BJ (cell line): ENCODE measurements at places on chromosomes 2 and 18. TPM values are rescaled to one million over a fixed set of nuclear protein-coding genes. Genes with fewer than 3 reads are reported as not detected.

DNA sequence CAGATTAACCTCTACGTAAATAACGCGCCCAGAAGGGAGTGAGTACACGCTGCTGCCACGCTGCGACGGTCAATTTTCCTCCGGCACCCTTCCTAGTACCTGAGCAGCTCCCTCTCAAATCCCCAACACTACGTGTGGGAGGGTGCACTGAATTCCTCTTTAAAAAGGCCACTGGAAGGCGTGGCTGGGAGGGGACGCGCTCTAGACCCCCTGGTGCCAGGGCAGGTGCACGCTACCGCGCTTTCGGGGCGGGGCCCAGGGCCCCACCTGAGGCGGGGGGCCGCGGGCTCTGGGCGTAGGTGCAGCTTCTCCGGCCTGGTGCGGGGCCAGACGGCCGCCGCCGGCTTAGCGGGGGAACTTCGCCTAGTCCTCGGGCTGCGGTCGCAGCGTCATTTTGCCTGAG lies 668 bp upstream of the ANKRD12 start:
- DNase-seq: no peak

DNA sequence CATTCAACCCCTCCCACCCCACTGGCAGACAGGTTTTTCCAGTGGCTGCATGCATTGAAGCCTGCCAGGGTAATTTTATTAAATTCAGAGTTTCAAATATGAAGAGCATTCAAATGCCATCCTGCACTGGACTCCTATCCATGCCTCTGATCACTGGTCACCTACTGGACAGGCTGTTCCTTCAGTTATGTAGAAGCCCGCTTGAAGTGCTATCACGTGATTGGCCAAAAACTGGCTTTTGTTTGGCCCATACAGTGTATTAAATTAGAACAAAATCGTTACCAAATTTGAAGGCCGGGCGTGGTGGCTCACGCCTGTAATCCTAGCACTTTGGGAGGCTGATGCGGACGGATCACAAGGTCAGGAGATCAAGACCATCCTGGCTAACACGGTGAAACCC lies 464.1 kb downstream of the TSN start:
- DNase-seq: no peak

GRCh38 chr2:165251366-165251765 lies 12.2 kb downstream of the SCN2A start:
- no peak for DNase-seq

ZNF521 gene
- polyA plus RNA-seq: 18.6 and 29.3 TPM in 2 replicates

- no peak for DNase-seq
Measured at GRCh38 chr2:150598383-150598782, 110.9 kb upstream of the RND3 start.

IL36RN gene
- not detected in 2 replicates for polyA plus RNA-seq

RHOB gene
- polyA plus RNA-seq: 76.7 and 87.2 TPM in 2 replicates

DNA sequence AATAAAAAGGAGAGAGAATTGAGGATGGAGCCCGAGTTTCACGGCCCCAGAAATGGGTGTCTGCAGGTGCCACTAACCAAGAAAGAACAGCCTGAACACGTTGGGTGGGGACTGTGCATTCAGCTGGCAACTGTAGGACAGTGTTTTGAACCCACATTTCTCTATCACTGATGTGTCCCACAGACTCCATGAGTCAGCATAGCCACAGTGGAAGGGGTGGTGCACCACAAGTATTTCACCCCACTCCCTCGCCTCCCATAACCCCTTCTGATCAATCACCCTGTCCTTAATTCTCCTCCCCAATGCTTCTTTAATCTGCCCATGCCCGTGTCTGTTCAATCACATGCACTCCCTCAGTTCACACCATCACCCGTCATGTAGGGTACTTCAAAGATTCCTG lies 291.5 kb downstream of the ZNF516 start:
- no peak for DNase-seq

- no peak for DNase-seq
Measured at GRCh38 chr2:119772767-119773166, 13.0 kb downstream of the PTPN4 start.

DNAJC5G gene
- polyA plus RNA-seq: not detected in 2 replicates

SCN9A gene
- polyA plus RNA-seq: 19.4 and 38.8 TPM in 2 replicates

DNA sequence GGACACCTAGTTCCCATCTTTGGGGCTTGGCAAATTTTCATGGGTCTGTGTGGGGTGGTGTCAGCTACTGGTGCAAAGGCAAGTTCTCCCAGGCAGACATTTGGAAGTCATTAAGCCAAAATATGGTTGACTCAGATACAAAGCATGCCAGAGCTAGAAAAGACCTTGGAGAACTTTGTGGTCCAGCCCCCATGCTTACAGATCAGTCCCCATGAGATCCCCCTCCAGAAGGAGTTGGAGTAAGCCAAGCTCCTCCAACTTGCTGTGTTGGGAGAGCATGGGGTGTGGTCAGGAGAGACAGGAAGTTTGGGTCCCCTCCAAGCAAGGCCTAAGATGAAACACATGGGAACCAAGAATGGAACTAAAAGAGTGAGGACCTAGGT lies 224.5 kb downstream of the CYP26B1 start:
- DNase-seq: no peak

GRCh38 chr2:118246726-118247125 lies 158.5 kb downstream of the INSIG2 start:
- no peak for DNase-seq

DNA sequence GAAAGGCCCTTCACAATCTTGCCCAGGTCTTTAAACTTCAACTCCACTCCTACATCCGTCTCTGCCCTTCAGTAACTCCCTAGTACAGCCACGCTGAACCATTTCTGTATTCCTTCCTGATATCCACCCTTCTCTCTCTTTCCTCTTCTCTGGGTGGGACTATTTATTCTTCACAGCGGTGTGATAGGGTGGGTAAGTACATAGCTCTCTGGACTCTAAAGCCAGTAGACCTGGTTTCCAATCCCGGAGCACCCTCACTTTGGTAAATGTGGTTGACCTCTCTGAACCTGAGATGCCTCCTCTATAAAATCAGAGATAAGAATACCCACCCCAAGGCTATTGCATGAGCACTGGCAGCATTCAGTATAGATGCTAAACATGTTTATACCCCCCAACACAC lies 86.7 kb downstream of the ATL2 start:
- no peak for DNase-seq

- DNase-seq: no peak
Measured at GRCh38 chr2:13006426-13006825, 289.7 kb downstream of the TRIB2 start.

DNA sequence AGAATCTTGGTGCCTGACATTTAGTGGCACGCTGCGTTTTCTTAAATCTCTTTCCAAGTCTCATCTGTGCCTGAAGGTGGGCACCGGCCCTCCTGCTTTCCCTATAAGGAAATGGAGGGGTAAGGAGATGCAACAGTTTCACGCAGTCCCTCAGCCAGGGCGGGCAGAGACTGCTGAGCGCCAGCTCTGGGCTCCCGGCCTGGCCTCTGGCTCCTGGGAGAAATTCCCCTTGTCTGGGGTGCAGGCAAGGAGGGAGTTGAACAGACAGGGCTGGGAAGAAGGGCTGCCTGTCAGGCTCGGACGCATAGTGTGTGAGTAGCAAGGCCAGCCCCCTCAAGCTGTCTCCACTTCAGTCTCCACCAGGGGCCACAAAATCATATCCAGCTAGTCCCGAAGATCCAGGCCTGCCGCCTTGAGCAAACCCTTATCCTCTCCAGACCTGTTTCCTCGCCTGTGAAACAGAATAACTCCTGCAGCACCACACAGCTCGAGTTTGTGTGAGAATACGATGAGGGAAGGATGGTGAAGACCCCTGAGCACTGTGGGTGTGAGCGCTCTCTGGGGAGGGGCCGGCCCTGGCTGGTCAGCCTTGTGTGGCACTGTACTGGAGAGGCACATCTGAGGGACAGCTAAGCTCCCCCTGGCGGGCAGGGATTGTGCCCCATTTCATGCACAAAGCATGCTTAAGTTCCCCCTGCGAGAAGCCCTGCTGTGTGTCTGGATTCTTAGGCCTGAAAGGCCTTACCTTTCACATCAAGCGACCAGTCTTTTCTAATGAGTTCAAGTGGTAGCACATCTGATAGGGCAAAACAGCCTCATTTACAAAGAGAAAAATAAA lies 33.8 kb downstream of the SDC1 start:
- DNase-seq: no peak

PSMA8 gene
- not detected in 2 replicates for polyA plus RNA-seq
